ENCODE measurements at places on chromosomes 4 and X.

DNA sequence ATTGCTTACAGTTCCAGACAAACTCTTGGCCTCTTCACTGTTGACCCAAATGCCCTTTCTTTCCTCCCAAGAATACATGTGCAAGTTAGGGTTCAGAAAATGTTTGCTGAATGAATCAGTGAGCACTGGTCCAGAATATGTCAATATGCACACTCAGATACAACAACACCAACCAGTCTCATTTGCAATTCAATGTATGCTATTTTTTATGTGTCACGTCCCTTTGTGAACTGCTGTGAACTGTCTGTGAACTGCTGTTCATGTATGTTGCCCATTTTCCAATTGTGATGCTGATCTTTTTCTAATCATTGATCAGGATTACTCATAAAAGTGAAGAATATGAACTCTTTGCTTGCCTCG is 17.8 kb downstream of the GAB3 start:
- DNase-seq: no peak

- DNase-seq: no peak
Measured at GRCh38 chr4:140901736-140902336, 145.7 kb upstream of the TBC1D9 start.

- no peak for DNase-seq
Measured at GRCh38 chrX:100615005-100615404, 21.6 kb downstream of the TSPAN6 start.

- no peak for DNase-seq
Measured at GRCh38 chr4:88043586-88044340, 36.3 kb downstream of the PKD2 start.

DNA sequence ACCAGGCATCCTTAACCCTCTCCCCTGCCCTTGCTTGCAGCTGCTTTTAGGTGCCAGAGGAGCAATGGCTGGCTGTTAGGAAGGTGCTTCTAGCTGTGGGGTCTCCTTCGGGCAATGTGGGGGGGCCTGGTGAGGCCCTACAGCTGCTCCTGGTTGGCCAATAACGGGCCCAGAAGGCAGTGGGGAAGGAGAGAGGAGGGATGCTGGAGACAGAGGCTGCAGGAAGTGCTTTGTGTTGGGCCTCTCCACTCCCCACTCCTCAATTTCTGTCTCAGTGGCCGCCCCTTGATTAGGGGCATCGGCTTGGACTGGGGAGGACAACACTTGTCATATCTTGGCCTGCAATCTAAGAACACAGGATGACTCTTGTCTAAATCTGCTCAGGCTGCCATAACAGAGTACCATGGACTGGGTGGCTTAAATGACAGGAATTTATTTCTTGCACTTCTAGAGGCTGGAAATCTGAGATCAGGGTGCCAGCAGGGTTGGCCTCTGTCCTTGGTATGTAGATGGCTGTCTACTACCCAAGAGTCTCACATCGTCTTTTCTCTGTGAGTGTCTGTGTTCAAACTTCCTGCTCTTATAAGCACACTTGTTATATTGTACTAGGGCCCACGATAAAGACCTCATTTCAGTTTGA is 374.3 kb downstream of the MID1IP1 start:
- no peak for DNase-seq
